ENCODE measurements at places on chromosomes 2 and 18.

- no peak for DNase-seq
Observed at GRCh38 chr2:209644842-209645241, 126.8 kb upstream of the UNC80 start.

- no peak for DNase-seq
Observed at GRCh38 chr2:224885836-224886547, 156.3 kb downstream of the DOCK10 start.

GRCh38 chr18:78767648-78768071 is 212.0 kb upstream of the SALL3 start:
- DNase-seq = no peak

DNA sequence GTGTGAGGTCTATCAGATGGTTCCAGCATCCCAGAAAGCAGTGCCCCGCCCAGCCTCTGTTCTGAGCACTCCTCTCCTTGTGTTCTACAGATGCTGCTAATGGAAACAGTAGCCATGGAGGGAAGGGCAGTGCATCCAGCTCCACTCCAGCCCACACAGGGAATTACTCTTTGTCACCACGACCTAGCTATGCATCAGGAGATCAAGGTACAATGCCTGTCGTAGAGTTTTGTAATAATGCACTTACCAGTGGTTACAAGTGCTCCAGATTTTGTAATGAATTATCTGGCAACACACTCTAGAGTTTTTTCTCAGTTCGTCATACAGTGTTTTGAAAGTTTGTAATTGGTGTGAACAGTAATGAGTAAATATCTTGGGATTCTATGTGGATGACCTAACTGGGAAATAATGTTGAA is 161.1 kb downstream of the ESCO1 start:
- DNase-seq = no peak

DNA sequence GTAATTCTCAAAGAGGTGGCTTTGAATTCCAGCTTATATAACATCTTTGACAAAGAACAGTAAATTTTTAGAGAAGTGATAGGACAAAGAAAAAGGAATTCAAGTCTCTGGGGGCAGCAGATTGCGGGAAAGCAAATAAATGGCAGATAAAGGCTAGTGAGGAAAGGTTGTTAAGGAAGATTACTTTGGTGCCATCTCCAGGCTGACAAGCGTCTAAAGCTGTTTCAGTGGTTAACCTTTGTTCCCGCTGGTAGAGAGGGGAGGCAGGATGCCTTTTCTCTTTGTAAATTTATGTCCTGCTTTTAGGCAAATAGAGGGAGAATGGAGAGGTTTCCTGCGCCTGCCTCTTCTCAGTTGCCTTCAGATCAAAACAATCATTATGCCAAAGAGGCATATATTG is 431.2 kb upstream of the CHST9 start:
- DNase-seq = no peak

All from stimulated activated CD4-positive, alpha-beta T cell treated with anti-CD3 and anti-CD28 coated beads, Interleukin-4, amount 100 ng/mL, for 48 hours (primary cell).